ENCODE measurements at places on chromosomes 12 and 14.

GRCh38 chr14:78403278-78403815, 233.2 kb downstream of the NRXN3 start:
- no peaks in the 10 kb centered on the region for H3K4me1 ChIP-seq
- DNase-seq: no peak
- no peaks in the 10 kb centered on the region for H3K36me3 ChIP-seq
- H3K27me3 ChIP-seq: no peaks in the 10 kb centered on the region
- H3K4me3 ChIP-seq: no peak overlapping the region

DNA sequence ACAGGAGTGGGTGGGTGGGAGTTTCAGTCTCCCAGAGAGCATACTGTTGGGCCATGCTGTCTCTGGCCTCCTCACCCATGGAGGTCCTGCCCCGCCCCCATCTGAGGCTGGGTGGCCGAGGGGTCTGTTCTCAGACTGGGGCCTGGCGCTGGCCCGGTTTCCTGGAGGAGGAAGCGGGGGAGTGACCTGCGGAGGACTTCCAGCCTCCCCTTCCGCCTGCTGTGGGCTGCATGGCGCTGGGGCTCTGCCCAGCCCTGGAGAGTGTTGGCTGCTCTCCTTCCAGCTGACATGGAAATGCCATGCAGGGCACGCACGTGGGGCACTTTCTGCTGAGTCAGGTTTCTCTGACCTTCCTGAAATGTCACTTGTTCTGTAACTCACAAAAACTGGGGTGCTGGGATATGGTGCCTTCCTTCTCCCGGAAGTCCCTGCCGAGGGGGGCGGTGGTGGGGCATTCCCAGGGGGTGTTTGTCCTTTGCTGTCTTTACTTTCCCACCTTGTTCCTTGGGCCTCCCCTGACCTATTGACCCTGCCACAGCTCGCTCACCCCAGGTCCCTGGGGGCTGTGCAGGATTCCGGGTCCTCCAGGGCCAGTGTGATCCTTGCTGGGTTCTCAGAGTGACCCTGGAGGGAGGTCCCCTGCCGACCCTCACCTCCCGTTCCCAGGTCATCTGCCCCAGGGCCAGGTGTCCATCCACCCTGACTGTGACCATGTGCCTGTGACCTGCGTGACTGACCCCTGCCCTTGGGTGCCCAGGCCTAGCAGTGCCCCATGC, 23.6 kb downstream of the PACS2 start:
- no peak overlapping the region for H3K4me3 ChIP-seq
- no peak overlapping the region for H3K27ac ChIP-seq
- H3K36me3 ChIP-seq: no peaks in the 10 kb centered on the region
- no peaks in the 10 kb centered on the region for H3K27me3 ChIP-seq

DNA sequence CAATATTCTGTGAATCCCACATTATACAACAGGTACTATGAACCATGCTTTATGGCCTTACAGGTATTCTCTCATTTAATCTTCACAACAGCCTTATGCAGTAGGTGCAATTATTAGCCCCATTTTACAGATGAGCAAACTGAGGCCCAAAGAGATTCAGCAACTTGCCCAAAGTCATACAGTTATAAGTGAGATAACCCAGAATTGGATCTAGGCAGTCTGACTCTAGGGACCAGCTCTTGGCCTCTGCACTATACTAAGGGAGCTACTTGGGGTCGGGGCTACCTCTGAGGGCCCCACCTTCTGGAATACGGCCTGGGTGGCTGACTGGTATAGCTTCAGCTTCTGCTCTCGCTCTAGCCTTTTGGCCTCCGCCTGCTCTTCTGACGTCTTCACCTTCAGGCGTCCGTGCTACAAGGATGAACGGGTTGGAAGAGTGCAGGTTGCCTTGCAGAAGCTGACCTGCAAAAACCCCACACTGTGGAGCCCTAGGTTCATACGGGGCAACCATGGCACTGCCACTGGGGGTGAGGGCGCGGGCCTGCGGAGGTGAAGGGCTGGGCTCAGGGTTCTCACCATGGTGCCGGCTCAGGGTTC, 762 bp downstream of the RABGGTA start:
- DNase-seq: no peak
- H3K27me3 ChIP-seq: no peaks in the 10 kb centered on the region
- H3K4me3 ChIP-seq: peak overlapping the region; percentile 81
- H3K4me1 ChIP-seq: peaks cover 3% of the 10 kb centered on the region
- H3K36me3 ChIP-seq: no peaks in the 10 kb centered on the region

GRCh38 chr14:65349100-65349499, 63.4 kb upstream of the FUT8 start:
- H3K27me3 ChIP-seq: no peaks in the 10 kb centered on the region
- H3K4me3 ChIP-seq: no peak overlapping the region
- H3K27ac ChIP-seq: no peak overlapping the region
- no peaks in the 10 kb centered on the region for H3K36me3 ChIP-seq
- no peaks in the 10 kb centered on the region for H3K4me1 ChIP-seq

- no peak overlapping the region for H3K4me3 ChIP-seq
- no peaks in the 10 kb centered on the region for H3K36me3 ChIP-seq
- H3K27ac ChIP-seq: no peak overlapping the region
- H3K27me3 ChIP-seq: no peaks in the 10 kb centered on the region
- H3K4me1 ChIP-seq: no peaks in the 10 kb centered on the region
- no peak for DNase-seq
Observed at GRCh38 chr12:92041742-92042141, 103.9 kb downstream of the BTG1 start.

DNA sequence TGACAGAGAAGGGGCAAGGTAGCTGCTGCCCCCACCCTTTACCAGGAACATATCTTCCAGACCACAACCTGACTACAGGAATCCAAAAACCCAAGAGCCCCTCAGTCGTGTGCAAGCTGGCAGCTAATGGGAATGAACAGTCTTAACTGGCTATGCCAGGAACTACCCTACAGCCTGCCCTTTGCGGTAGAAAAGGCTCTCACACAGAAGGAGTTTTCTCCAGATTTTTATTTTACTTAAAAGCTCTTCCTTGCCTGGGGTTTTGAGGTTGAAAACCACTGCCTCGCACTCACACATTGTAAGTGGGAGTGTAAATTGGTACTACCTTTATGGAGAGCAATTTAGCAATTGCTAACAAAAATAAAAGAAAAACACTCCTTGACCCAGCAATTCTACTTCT, 28.3 kb downstream of the PITPNM2 start:
- peaks cover 19% of the 10 kb centered on the region for H3K4me1 ChIP-seq
- DNase-seq: no peak
- no peak overlapping the region for H3K4me3 ChIP-seq
- no peak overlapping the region for H3K27ac ChIP-seq
- no peaks in the 10 kb centered on the region for H3K27me3 ChIP-seq

GRCh38 chr12:110841007-110841406, 5.8 kb upstream of the CCDC63 start:
- 0 out of 2 replicates have a peak, but pooled peaks cover 5% of the 10 kb centered on the region for H3K4me1 ChIP-seq
- H3K27ac ChIP-seq: no peak overlapping the region
- no peaks in the 10 kb centered on the region for H3K27me3 ChIP-seq
- no peaks in the 10 kb centered on the region for H3K36me3 ChIP-seq
- H3K4me3 ChIP-seq: no peak overlapping the region

- no peaks in the 10 kb centered on the region for H3K27me3 ChIP-seq
- no peaks in the 10 kb centered on the region for H3K4me1 ChIP-seq
- no peak overlapping the region for H3K27ac ChIP-seq
- H3K36me3 ChIP-seq: no peaks in the 10 kb centered on the region
- no peak overlapping the region for H3K4me3 ChIP-seq
- DNase-seq: no peak
Observed at GRCh38 chr12:24884911-24885310, 64.0 kb downstream of the BCAT1 start.

GRCh38 chr12:79069009-79069408, 204.4 kb downstream of the SYT1 start:
- no peak overlapping the region for H3K27ac ChIP-seq
- no peak for DNase-seq
- no peaks in the 10 kb centered on the region for H3K27me3 ChIP-seq

DNA sequence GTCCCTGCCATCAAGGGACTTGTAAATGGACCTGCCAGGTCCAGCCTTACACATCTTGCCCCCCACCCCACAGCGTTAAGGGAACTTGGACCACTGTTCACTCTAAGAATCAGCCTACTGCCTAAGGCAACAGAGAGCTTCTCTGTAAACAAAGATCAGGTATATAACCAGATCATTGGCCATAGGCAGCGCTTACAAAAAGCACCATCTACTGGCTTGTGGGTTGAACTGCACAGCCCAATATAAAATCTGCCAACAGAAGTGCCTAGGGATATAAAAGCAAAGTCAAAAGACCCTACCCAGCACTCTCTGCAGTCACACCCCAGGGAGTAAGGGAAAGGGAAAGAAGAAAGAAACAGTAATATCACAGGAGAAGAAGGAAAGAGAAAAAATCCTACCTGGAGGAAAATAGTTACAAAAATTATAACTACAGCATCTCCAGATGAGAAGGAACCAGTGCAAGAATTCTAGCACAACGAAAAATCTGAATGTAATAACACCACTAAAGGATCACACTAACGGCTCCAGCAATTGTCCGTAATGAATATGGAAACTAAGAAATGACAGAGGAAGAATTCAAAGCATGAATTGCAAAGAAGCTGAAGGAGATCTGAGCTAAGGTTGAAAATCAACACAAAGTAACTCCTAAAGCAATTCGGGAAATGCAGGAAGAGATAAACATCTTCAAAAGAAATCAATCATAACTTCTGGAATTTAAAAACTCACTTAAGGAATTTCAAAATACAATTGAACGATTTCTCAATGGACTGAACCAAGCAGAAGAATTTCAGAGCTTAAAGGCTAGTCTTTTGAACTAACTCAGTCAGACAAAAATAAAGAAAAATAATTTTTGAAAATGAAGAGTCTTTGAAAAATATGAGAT, 95.2 kb upstream of the PCED1B start:
- no peaks in the 10 kb centered on the region for H3K27me3 ChIP-seq
- H3K36me3 ChIP-seq: no peaks in the 10 kb centered on the region
- H3K4me3 ChIP-seq: no peak overlapping the region
- H3K4me1 ChIP-seq: no peaks in the 10 kb centered on the region

DNA sequence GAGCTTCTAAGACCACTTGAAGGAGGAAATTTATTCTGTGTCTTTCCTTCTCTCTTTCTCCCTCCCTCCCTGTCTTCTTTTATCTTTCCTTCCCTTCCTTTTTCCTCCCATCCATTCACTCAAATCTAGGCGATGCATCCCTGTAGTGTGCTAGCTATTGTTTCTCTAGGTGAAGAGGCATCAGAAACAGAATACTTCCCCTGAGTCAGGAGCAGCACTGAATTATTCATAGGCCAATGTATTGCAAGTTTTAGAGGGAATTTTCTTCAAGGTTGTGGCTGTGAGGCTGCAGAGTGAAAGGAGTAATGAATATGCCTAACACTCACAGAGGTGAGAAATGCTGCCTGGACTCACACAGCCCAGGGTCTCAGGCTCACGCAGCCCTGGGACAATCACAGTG, 23.2 kb downstream of the CCDC177 start:
- no peaks in the 10 kb centered on the region for H3K4me1 ChIP-seq
- H3K27me3 ChIP-seq: peaks cover 3% of the 10 kb centered on the region
- H3K4me3 ChIP-seq: no peak overlapping the region
- H3K27ac ChIP-seq: no peak overlapping the region
- no peak for DNase-seq
- no peaks in the 10 kb centered on the region for H3K36me3 ChIP-seq

DNA sequence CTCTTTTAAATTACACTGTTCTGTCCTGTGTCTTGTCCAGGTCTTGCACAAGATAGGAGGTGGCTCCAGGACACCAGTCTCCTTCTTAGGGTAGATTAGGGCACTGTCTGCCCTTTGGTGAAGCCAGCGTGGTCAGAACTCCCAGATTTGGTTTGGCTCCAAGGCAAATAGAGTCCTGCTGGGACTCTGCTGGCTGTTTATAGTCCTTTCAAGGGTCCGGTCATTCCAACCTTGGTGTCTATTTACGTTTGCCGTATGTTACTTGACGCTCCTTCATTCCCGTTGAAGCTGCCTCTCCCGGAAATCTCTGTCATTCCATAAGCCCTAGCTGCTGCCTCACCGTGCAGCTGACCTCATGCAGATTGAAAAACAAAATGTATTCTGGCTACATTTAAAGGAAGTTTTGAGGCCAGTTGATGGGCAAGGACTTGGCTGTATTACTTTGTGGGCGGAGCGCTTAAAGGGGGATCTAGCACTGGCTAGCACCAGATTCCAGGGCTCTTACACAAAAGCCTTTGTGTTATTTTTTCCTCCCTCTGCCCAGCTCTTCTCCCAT, 180.6 kb downstream of the AKAP6 start:
- no peak overlapping the region for H3K27ac ChIP-seq
- H3K36me3 ChIP-seq: no peaks in the 10 kb centered on the region
- no peaks in the 10 kb centered on the region for H3K27me3 ChIP-seq
- H3K4me3 ChIP-seq: no peak overlapping the region
- peaks cover 3% of the 10 kb centered on the region for H3K4me1 ChIP-seq

- H3K27me3 ChIP-seq: no peaks in the 10 kb centered on the region
- no peak overlapping the region for H3K27ac ChIP-seq
- no peak for DNase-seq
- no peaks in the 10 kb centered on the region for H3K36me3 ChIP-seq
Observed at GRCh38 chr12:47987411-47988072, 16.7 kb downstream of the COL2A1 start.

DNA sequence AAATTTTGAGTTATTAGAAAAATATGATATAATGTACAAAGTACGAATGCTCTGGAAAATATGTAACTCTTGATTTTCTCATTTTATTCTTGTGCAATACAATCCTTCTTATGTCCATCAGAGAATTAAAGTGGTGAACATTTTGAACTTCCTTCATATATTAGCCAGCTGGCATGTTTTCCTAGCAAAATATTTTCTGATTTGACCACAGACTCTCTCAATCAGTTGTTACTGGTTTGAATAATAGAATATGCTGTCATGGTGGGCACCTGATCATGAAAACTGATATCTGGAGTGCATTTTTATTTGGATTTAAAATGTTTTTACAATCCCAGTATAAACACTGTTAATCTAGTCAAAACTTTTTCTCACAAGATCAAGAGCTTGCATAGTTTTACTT, 24.2 kb downstream of the PARPBP start:
- no peaks in the 10 kb centered on the region for H3K4me1 ChIP-seq
- no peak for DNase-seq
- H3K36me3 ChIP-seq: no peaks in the 10 kb centered on the region
- no peaks in the 10 kb centered on the region for H3K27me3 ChIP-seq
- H3K27ac ChIP-seq: no peak overlapping the region

DNA sequence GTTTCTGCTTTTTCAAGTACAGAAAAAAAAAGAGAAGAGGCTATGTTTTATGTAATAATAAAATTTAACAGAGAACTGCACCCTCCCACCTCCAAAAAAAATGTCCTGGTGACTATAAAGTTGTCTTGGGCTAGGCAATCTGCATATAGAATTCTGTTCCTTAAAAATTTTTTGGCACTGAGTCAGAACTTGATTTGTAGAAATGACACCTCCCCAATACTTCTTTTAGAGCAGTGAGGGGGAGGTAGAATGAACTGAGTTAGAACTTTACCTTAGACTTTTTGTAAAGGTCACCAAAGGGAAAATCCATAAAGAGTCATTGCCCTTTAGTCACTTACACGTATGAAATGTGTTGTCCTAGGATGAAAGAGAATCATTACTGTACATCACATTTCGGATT, 80.0 kb downstream of the BTG1 start:
- H3K27ac ChIP-seq: peak overlapping the region; percentile 77
- H3K4me1 ChIP-seq: peaks cover 29% of the 10 kb centered on the region
- H3K4me3 ChIP-seq: no peak overlapping the region
- H3K27me3 ChIP-seq: no peaks in the 10 kb centered on the region
- no peak for DNase-seq

GRCh38 chr14:37051680-37052079, 120.7 kb downstream of the SLC25A21 start:
- no peak overlapping the region for H3K4me3 ChIP-seq
- no peaks in the 10 kb centered on the region for H3K27me3 ChIP-seq
- no peak overlapping the region for H3K27ac ChIP-seq
- no peak for DNase-seq
- H3K36me3 ChIP-seq: no peaks in the 10 kb centered on the region

GRCh38 chr12:73452672-73453469, 1084.8 kb upstream of the ATXN7L3B start:
- no peaks in the 10 kb centered on the region for H3K4me1 ChIP-seq
- H3K36me3 ChIP-seq: no peaks in the 10 kb centered on the region
- no peaks in the 10 kb centered on the region for H3K27me3 ChIP-seq
- no peak overlapping the region for H3K27ac ChIP-seq

All from Panc1 (cell line).